Fibroblast of lung (primary cell): ENCODE measurements at places on chromosomes 13 and 19.

- DNase-seq, result no peak
Measured at GRCh38 chr19:6773323-6773931, 919 bp downstream of the VAV1 start.

GRCh38 chr13:94764576-94765321 lies 52.4 kb upstream of the SOX21 start:
- peak; percentile 56 for DNase-seq

- DNase-seq, result no peak
Measured at GRCh38 chr13:53254500-53254899, 225.9 kb downstream of the OLFM4 start.

GRCh38 chr19:443005-443404 lies 17.8 kb downstream of the SHC2 start:
- DNase-seq, result no peak

GRCh38 chr19:732148-733069 lies 18.5 kb upstream of the MISP start:
- DNase-seq, result no peak

GRCh38 chr13:27923794-27924528 lies 4.2 kb downstream of the PDX1 start:
- no peak for DNase-seq

GRCh38 chr19:19538061-19538784 lies at the start of gene CILP2:
TSS of gene CILP2 (plus strand) at chr19:19538265. CDS start at chr19:19538350, 85 bp downstream.
- DNase-seq, result no peak

DNA sequence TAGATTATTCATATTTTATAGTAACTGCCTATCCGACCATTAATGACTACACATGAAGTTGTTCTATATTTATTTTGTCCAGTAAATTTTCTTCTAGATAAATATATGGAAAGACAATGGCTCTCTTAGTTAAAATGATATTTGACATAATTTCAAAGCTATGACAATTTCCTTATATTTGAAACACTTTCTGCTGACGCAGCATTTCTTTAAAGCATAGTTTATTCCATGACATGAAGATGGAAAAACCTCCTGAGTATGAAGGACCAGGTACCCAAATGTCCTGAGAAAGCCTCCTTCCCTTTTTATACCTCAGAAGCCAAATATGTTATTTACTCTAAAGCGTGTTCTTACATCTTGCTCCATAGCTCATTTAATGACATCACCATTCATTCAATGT lies 831.6 kb downstream of the EFNB2 start:
- DNase-seq, result no peak

GRCh38 chr19:28465371-28466086 lies 747.4 kb downstream of the UQCRFS1 start:
- peak; percentile 62 for DNase-seq

- no peak for DNase-seq
Measured at GRCh38 chr13:74895042-74895796, 586.8 kb downstream of the TBC1D4 start.

- no peak for DNase-seq
Measured at GRCh38 chr13:93183302-93183701, 43.3 kb upstream of the GPC6 start.

- no peak for DNase-seq
Measured at GRCh38 chr19:54077334-54077733, 3.8 kb downstream of the TARM1 start.

DNA sequence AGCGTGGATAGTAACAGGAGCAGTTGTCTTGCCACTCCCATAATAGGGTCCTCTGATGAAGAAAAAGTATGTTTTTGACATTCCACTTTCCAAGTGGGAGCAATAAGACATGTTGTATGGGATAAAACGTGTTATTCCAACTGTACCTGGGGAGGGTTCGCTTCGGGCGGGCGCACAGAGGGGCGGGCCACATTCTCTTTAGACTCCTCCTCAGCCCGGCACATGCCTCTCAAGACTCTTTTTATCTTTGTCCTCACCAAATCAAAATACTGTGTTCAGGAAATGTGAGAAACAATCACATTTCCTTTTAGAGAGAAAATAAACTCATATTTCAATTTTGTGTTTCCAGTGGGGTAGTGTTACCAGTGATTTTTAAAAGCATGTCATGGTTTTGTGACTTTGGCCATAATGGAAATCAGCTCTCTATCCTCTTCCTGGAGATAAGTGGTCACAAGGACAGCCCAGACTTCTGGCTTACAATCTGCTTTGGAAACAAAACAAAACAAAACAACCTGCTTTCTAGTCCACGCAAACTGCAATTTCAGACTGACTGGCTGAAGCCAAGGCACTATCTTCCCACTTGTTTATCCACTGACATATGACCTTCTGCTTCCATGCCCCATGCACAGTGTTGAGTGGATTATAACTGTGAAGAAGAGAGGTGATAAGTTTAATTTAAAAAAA lies 276.1 kb downstream of the NALCN start:
- no peak for DNase-seq

- DNase-seq, result no peak
Measured at GRCh38 chr13:44079413-44080205, 199.9 kb downstream of the LACC1 start.

GRCh38 chr13:112687836-112688559 lies 1.8 kb upstream of the ATP11A start:
- DNase-seq, result no peak

DNA sequence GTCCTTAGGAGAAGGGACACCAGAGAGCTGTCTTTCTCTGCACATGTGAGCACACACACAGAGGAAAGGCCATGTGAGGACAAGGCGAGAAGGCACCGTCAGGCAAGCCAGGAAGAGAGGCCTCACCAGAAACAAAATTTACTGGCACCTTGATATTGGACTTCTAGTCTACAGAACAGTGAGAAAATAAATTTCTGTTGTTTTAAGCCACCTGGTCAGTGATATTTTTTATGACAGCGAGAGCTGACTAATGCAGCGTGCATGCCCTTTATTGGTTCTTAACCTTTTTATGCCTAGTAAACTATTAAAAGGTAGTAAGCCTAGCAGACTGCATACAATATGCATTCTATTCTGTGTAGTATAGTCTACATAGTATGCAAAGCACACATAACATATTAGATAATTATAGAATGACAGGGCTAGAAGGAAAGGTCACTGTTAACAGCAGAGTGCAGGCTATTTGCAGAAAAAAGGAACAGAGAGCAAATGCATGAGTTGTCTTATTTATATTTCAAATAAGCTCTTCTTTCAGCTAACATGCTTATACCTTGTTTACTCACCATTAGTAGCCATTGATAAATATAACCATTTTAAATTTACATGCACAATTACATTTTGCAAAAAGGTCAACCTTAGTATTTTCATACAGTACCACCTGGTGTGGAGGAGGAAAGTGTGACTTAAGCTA lies 25.2 kb upstream of the KATNAL1 start:
- no peak for DNase-seq

- DNase-seq, result peak; percentile 64
Measured at GRCh38 chr13:59318320-59318930, 845.3 kb downstream of the DIAPH3 start.

DNA sequence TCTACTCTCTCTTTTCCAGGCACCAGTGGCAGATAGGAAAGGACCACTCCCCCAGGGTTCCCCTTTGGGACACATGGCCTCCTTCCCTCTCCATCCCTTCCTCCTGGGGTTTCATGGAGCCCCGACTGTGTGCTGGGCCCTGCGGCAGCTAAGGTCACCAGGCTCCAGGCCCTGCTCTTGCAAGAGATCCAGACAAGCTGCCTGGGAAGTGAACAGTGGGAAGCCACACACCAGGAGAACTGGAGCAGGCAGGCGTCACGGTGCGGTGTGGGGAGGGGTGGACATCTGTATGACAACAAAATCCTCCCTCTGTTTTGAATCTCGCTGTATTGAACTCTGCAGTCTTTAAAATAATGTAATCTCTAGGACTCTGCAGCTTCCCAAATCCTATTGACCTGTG lies 330.1 kb downstream of the UQCRFS1 start:
- no peak for DNase-seq

GRCh38 chr19:18978616-18979015 lies 37.6 kb upstream of the HOMER3 start:
- DNase-seq, result no peak

- DNase-seq, result no peak
Measured at GRCh38 chr19:33769208-33769607, 27.5 kb upstream of the KCTD15 start.

DNA sequence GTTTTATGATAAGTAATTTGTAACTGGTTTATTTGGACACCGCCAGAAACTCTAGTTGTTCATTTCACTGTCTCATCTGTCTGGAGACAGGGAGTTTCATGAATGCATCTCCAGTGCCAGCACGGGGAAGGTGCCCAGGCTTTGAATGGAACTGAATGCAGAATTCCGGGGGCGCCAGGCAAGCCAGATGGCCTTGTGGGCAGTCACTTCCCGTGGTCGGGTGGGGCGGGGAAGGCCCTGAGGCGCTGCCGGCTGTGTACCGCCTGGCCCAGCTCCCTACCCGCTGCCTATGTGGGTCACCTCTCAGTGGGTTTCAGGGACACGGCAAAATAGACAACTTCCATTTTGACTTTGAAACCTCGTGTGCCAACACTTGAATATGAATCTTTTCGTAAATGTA lies 28.8 kb upstream of the MCF2L start:
- DNase-seq, result no peak

GRCh38 chr13:51067210-51067701 lies 43.8 kb downstream of the C13orf42 start:
- DNase-seq, result no peak

GRCh38 chr13:33252135-33252534 lies 33.4 kb downstream of the STARD13 start:
- no peak for DNase-seq

DNA sequence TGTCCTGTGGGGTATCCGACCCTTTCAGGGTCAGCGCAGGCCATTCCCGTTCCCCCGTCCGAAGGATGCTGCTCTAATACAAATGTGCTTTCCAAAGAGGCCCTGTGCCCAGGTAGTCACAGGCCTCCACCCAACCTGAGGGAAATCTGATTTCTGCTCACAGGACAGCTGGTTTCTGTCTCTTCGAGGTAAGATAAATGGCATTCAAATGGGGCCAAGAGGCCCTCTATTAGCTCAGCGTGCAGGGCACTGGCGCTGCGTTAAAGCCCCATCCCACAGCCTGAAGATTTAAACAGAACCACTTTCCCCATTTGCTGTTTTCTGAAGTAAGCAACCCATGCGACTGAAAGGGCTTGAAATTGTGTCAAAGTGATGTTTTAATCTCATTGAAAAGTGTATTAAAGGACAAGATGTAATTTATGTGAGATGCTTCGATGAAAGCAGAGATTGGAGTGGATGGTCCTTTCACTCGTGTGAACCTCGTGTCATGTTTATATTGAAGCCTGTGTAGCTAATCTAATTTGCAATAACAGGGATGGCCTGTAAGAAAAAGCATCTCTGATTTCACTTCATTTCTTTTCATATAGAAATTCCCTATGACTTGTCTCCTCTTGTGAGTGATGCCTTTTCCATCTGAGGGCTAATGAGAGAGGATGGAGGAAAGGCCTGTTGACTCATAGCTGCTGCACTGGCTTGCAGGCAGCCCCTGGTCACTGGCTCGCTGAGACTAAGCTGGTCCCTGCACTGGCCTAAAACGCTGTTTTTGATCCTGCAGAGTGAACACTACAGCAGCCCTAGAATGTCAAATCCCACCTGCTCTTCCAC lies 7.3 kb upstream of the SOX1 start:
- no peak for DNase-seq

- DNase-seq, result no peak
Measured at GRCh38 chr19:5144545-5145179, 175.7 kb downstream of the KDM4B start.

DNA sequence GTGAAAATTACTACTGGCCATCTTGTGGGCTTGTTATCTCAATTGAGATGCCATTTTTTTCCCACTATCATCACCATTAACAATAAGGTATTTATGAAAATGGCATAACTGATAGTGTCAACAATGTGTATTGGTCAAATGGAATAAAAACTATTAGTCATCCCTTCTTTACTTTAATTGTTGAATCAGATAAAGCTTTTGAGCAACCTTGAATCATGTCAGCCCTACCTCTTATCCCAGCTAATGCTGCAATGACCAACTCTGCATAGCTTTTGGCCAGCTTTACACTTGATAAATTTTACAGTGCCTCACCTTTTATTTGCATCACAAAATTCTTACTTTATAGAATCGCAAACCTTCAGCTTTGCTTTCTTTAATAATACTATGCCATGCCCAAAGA lies 784.0 kb upstream of the PRR20A start:
- DNase-seq, result no peak

DNA sequence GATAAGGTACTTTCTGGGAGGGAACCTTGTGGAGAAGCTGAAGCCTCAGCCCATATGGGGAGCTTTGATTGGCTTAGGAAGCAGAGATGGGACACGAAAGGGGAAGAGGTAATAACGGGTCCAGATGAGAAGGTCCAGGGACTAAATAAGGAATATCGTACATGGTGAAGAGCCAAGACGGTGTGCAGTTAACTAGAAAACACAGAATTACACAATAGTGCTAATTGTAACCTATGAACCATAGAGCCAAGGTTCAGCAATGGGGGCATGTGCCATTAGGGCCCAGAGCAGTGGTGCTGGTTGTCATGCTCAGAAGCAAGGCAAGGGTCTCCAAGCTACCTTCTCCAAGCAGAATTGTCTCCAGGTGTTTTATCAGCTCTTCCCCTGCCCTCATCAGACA lies 106.1 kb downstream of the IRS2 start:
- no peak for DNase-seq

GRCh38 chr13:40164133-40164532 lies 502.3 kb downstream of the FOXO1 start:
- no peak for DNase-seq

DNA sequence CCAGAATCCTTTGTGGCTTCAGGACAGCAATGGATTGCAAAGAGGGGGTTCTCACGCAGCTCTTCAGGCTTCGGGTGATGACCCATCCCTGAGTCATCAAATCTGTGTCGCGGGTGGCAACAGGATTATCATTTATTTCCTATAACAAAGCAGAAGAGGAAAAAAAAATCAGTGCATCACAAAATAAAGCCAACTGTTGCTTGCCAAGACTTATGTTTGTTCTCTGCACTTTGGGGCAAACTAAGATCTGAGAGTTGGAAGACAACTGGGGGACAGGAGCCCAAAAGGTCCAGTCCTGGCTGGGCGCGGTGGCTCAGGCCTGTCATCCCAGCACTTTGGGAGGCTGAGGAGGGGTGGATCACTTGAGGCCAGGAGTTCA lies 6.4 kb downstream of the GNA15 start:
- peak; percentile 77 for DNase-seq

GRCh38 chr19:32859591-32859990 lies 10.0 kb downstream of the SLC7A9 start:
- no peak for DNase-seq

DNA sequence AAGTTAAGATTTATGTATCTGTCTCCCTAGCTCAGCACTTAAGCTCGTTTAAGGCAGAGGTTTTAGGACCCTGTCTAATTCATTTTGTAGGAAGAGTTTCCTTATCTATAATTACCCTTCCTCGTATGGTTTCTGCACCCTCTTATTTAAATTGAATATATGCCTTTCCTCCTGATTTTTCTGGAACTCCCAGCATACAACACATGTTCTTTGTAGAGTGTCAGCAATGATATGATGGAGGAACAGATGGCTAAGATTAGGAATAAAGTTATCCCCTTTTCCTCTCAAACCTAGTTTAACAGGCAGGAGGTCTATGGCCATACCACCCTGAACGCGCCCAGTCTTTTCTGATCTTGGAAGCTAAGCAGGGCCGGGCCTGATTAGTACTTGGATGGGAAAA lies 359.5 kb downstream of the PCDH17 start:
- no peak for DNase-seq
